ENCODE measurements at places on chromosomes 6 and 20.
A peak's percentile ranks its signal among the peaks of the same experiment; 100 is the strongest.

- no peak for DNase-seq
These were observed 22.7 kb upstream of the NUP153 start for GRCh38 chr6:17729223-17730077.

DNA sequence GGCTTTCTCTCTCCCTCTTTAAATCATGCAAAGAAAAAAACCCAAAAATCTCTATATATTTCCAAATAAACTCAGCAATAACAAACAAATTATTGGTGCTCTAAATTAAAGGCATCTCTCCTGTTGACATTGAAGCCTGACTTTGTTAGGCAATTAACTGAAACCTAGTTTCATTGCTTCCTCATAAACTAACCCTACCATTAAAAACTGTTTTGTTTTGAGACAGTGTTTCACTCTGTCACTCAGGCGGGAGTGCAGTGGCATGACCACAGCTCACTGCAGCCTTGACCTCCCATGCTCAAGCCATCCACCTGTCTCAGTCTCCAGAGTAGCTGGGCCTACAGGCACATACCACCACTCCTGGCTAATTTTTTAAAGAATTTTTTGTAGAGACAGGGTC lies 34.9 kb downstream of the PIGU start:
- no peak for DNase-seq

- DNase-seq = no peak
These were observed 21.1 kb downstream of the COL20A1 start for GRCh38 chr20:63314015-63314471.

- no peak for DNase-seq
These were observed 159.7 kb downstream of the BTBD9 start for GRCh38 chr6:38480036-38480435.

DNA sequence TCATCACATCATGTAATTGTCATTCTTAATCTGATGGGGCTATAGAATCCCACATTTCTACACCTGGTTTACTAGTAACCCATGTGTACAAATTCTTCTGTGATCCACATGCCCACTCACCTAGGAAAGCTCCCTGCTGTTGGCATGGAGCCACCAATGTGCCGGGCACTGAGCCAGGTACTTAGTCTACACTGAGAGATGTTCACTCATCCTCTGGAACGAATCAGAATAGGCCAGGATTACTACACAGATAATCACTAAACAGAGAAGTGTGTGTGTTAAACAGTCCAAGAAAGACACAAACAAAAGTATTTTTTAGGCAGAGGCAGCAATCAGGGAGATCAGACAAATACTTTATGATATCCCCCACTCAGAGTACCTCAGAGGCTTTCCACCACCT lies 193.2 kb upstream of the VGLL2 start:
- no peak for DNase-seq

- no peak for DNase-seq
These were observed 176.2 kb upstream of the SASH1 start for GRCh38 chr6:148166339-148166968.

GRCh38 chr6:63521475-63522210 lies 50.6 kb upstream of the LOC128125822 start:
- no peak for DNase-seq

- DNase-seq = no peak
These were observed 13.7 kb downstream of the MAS1 start for GRCh38 chr6:159904497-159904911.

- no peak for DNase-seq
These were observed 23.0 kb upstream of the ANKRD60 start for GRCh38 chr20:58251348-58251978.

GRCh38 chr6:113433335-113433991 lies 423.7 kb upstream of the MARCKS start:
- DNase-seq = no peak

DNA sequence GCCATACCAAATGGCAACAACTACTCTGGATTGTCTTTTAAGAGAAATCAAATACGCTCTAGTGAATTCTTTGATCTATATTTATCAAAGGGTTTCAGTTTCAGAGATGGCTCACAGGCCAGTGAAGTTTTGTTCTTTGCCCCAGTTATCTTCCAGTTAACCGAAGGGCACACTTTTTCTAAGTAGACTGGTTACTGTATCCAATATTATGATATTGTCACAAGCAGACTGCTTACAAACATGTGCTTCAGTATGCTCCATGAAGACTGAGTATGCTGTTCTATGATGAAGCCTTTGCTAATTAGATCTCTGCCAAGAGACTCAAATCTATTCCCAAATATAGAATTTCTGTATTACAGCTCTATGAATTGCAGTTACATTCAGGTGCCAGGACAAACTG lies 181.1 kb downstream of the REV3L start:
- no peak for DNase-seq

DNA sequence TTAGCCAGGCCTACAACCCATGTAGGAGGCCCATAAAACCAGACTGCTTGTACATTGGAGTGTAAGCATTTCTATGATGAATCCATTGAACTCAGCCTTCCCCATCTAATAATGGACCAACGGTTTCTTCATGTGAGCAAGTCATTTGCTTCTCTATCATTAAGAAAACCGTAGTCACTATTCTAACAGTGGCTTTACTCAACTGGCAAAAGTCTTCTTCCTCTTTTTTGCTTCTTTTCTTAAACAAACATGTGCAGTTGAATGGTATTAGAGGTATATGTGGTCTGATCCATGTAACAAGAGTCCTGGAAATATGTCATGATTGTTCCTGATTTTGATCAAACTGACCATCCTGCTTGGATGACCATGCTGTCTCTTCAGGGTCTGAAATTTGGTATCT lies 132.4 kb upstream of the STXBP5 start:
- DNase-seq = no peak

GRCh38 chr20:62710886-62711702 lies 2.5 kb downstream of the NTSR1 start:
- DNase-seq = no peak

DNA sequence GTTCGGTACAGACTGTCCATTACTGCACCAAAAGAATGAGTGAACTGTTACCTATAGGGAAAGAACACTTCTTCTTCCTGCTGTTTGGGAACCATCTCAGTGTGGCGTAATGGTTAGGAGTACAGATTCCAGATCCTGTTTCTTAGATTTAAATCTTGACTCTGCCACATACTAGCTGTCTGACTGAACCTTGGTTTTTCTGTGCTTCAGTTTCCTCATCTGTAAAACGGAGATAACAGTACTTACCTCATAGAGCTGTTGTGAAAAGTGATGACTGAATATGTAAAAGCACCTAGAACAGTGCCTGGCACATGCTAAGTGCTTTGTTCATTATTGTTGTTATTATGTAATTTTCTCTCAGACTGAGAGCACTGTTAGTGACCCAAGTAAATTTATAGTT lies 39.8 kb downstream of the STX11 start:
- DNase-seq = no peak

GRCh38 chr6:85751374-85752055 lies 108.8 kb upstream of the SYNCRIP start:
- DNase-seq = no peak

DNA sequence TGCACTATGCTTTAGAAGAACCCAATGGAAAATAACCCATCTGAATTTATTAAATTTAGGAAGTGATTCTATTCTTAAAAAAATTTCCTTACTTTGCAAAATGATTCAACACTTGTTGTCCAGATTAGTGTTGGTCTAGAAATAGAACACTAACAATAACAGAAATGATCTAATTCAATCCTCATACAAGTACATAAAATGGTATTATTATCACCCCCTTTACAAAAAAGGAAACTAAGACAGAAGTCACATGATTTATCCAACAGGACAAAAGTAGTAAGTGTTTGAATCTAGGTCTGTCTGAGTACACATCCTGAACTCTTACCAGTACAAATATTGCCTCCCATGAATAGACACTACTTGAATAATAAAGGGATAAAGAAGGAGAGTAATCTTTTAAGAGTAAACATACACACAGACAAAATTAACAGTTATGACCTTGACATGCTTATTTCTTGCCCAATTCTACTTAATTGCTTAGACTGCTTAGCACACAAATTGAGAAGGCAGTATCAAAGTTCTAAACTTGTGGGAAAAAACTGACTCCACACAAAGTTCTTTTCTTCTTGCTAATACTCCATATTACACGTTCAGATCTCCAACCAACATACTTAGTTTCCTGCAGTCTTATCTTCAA lies 195.4 kb upstream of the RUNX2 start:
- no peak for DNase-seq

- no peak for DNase-seq
These were observed 181.6 kb upstream of the AKAP12 start for GRCh38 chr6:151058021-151058733.

- DNase-seq = peak; percentile 87
These were observed at the start of gene IP6K3 for GRCh38 chr6:33746651-33747100. IP6K3 (minus strand) TSS chr6:33746905; CDS start chr6:33735476, 11,429 bp downstream.

DNA sequence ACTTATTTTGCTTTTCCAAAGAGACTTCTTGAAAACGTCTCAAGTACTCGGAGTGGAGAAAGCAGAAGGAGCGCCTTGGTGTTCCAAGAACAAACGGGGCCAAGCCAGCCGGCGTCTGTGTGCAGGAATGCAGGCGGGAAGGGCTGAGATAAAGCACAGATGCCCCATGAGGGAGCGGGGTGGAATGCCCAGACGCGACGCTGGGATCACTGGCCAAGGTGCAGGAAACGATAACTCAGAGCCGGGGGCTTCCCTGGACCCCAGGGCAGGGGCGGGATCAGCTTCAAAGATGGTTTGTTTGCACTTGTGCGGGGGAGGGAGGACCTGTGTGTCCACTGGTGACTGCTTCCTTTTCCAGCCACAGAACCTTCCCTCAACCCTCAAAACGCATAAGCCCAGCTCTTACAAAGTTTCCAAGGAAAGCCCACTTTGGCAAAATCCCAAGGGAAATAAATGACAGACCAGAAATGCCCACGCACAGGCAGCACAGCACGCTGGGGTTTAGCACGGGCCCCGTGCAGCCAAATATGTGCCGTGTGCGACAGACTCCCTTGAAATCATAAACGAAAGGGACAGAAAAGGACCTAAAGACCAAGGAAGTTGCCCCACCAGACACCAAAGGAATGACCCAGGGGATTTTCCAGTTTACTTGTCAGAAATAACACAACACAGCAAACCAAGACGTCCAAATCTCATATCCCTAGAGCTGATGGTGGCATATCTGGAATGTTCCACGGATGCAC lies 113.9 kb downstream of the NFATC2 start:
- no peak for DNase-seq

DNA sequence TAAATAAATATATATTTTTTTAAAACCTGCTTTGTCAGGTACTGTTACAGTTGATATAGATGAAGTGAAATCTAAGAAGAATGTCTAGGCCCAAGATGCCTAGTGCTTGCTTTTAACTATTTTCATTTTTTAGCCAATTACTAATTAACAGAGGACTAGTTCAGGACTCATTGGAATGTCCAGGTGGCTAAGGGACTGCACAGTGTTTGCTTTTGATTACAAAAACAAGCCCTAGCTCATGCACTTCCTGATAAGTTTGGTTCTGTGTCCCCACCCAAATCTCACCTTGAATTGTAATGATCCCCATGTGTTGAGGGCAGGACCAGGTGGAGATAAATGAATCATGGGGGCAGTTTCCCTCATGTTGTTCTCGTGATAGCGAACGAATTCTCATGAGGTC lies 417.1 kb downstream of the PLCB1 start:
- DNase-seq = no peak

- DNase-seq = no peak
These were observed 428 bp downstream of the CCM2L start for GRCh38 chr20:32010666-32011065.

DNA sequence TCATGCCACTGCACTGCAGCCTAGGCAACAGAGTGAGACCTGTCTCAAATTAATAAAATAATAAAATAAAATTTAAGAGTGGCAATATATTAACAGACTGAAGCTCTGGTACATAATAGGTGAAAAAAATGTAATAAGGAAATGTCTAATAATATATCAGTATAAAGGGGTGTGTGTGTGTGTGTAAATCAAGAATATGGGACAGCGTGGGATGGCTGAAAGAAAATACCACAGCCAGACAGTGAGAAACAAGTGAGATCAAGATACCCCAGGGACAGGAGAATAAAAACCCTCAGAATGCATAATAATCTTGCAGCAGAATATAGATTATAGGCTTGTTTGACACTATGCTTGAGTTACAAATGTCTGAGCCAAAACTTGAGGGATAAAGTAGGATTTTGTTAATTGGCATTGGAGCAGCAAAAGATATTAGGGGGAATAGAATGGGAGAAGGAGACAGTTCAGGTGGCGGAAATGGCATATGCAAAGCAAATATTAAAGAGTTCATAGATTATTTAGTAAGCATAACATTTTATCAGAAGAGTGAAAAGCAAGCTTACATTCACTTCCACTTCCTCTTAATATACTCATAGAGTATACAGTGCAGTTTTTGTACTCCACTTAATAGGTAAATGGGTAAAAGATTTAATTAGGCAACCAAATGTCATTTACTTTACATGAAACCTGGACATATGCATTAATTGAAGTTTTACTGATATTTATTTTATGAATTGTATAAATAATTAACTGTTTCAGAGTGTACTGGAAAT lies 398.5 kb upstream of the GJE1 start:
- no peak for DNase-seq

DNA sequence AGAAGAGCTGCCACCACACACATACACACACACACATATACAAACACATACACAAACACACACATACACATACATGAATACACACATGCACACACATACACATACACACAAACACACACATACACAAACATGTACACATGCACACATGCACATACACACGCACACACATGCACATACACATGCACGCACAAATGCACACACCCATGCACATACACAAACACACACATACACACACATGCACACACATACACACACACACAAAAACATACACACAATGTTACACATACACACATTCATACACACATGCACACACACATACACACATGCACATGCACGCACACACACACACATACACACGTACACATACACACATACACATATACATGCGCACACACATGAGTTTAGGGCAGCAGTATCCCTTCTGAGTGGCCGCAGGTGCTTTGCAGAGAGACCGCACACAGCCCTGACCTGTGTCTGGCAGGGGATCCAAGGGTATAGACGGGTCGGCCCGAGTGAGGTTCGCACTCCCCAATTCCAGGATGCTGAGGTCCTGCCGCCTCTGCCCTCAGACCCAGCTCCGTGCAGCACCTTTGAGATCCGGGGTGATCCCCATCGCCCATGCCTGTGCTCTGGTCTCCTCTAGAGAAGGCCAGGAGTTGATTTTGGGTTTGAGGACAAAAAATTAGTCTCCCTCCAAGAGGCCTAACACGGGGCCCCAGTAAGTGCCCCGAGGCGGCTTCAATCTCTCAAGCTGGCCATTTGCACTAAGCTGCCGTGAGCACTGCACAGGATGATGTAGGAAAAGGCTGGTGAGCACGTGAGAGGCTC lies 56.8 kb downstream of the TMEM242 start:
- DNase-seq = no peak

DNA sequence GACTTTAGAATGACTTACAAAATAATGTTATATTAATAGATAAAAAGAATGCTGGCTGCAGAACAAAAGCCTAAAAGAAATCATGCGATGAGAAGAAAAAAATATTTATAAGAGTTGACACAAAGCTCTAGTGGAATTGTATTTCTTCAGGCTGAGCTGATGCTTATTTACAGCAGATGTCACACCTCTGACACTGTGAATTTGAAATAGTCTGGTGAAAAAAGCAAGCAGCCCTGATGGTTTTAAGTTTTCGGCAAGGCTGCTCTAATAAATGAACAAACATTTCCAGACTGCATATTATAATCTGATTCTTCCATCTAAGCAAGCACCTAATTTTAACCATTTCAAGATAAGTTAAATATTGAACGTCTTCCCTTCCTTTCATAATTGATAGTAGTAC lies 109.9 kb downstream of the LIN28B start:
- DNase-seq = no peak
